ENCODE measurements at places on chromosomes 11 and 22. TPM values are rescaled to one million over a fixed set of nuclear protein-coding genes. Genes with fewer than 3 reads are reported as not detected.

Gene ALX4
- polyA plus RNA-seq = 0.13 TPM

Gene OR52I1
- 0.14 TPM for polyA plus RNA-seq

Gene OVCH2
- 5.1 TPM for polyA plus RNA-seq

GRCh38 chr22:22884888-22885840, 2.5 kb upstream of the IGLL5 start:
- no peak for DNase-seq

DNA sequence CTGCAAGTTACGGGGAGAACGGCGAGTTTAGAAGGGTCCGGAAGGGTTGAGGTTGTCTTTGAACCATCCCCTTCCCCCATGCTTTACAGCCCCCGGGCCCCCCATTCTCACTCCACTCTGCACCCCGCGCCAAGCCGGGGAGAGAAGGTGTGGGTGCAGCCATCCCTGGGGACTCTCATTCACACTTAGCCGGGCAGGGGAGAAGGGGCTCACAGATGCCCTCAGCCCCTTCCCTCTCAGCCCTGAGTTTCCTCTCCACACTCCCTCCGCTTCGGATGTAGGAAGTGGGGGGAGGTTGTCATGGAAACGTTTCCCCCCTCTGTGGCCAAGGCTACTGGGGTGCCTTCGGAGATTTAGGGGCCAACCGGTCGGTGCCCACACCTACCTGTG, 334 bp downstream of the CADM1 start:
- DNase-seq = no peak

DNA sequence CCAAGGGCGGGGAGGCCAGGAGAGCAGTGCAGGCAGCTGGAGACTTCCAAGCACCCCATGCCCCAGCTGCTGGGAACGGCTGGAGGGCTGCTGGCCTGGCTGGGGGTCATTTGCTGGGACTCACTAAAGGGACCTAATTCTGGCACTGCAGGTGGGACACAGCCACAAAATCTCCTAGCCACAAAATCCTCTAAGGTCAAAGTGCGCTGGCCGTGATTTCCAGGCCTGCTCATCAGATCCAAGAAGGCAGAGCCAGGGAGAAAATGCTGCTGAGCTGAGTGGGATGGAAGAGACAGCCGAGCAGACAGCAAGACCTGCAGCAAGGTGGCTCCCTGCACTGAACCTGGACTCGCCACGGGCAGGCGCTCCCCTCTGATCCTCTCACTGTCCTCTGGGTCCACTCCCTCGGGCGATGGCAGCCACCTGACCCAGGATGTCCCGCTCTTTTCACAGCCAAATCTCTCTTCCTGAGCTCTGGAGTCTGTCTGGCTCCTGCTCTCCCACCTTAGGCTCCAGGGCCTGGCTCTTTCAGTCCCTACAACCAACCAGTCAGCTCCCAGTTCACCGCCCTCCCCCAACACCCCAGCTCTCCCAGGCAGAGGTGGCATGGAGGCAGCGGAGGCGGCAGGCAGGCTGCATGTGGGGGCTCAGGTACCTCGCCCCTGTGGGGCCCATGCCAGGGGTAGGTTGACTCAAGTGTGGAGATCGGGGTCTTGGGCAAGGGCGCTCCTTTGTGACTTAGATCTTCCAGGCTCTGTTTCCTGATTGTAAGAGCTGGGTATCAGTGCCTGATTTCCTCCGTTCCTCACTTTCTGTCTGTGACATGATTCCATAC, 14.5 kb downstream of the OVOL1 start:
- no peak for DNase-seq

DNA sequence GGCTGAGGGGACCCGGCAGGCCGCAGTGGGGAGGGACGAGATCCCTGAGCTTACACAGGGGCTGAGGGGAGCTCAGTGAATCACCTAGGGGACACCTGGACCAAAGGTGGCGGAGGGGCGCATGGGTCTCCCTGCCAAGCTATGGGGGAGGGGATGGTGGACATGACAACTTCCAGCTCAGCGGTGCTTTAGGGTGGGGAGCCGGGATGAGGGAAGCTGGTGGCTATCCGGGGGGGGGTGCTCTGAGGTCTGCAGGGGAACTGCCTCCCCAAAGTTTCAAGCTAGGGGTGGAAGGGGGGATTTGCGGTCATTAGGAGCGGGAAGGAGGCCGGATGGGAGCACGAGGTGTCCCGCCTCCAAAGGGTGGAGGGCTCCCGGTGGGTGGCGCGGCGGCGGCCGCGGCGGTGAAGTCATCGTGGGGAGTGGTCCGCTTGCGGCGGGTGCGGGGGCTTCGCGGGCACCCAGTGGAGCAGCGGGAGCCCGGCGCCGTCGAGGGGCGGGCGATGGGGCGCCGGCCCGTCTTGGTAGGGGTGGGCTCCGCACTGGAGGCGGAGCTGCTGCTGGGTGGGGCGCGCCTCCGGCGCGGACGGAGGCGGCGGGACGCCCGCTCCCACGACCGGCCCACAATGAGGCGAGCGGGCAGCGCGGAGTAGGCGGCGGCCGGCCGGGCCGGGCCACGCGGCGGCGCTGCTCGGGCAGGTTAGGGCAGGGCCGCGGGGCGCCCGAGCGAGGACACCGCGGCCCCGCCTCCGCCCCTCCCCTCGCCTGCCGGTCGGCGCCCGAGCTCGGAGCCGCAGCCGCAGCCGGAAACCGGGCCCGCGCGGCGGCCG, at the start of gene MICALL1:
MICALL1 (plus strand) TSS at position 764 of the 830 bp plus-strand sequence. CDS start 126 bp downstream, outside the sequence.
- peak; percentile 76 for DNase-seq

GRCh38 chr22:19596680-19597398, 72.6 kb upstream of the CLDN5 start:
- no peak for DNase-seq

GRCh38 chr11:120714438-120714837, 202.9 kb downstream of the GRIK4 start:
- no peak for DNase-seq

DNA sequence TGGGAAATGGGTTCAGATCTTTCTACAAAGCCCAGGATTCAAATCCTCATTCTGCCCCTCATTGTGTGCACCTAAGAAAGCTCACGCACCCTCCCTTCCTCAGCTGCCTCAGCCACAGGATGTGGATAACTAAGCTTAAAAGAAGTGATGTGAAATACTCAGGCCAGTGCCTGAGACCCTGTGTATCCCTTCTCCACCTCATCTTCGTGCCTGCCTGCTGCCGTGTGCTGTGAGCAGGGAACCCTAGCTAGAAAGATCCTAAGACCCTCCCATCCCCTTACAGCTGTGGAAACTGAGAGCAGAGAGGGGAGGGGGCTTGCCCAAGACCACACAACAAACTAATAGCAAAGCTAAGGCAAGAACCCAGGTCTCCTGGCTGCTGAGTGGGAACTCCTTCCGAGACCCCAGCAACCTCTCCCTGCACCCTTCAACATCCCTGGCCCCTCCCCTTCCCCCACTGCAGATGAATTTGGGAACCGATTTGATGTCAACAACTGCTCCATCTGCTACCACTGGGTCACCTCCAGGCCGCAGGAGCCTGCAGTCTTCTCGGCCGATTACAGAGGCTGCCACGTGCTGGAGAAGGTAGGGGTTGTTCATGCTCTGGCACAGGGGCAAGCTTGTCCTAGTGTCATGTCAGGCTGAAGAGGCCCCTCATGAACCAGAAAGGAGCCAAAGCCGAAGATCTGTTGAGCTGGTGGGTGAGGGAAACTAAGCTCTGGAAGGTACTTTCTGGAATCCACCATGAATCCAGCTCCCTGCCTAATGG, 1.5 kb downstream of the ZP1 start:
- DNase-seq = no peak

Measured in left lung (tissue), 14 donors.